Activated T-cell treated with anti-CD3 and anti-CD28 coated beads, Interleukin-2, amount 50 U/mL, for 1 hour (primary cell): ENCODE measurements at places on chromosomes 3 and 15.

GRCh38 chr3:25830373-25831280 lies 40.7 kb downstream of the OXSM start:
- DNase-seq = no peak

DNA sequence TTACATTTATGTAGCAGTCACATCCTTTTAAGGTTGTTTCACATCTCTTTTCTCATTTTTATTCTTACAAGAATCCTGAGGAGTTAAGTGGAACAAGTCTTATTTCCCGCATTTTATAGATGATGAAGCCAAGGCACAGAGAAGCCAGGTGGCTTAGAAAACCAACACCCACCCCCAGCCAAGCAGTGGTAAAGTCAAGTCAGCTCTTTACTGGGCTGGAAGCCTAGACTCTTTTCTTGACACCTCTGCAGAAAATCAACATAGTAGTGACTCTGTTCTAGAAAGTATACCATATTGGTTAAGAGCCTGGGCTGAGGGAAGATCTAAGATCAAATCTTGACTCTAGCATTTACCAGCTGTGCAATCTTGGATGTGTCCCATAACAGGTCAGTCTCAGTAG lies 195.7 kb downstream of the KCNAB1 start:
- no peak for DNase-seq

GRCh38 chr3:125043599-125044151 lies 12.1 kb downstream of the HEG1 start:
- DNase-seq = no peak

GRCh38 chr3:37249294-37249693 lies 74.9 kb upstream of the LRRFIP2 start:
- DNase-seq = no peak

DNA sequence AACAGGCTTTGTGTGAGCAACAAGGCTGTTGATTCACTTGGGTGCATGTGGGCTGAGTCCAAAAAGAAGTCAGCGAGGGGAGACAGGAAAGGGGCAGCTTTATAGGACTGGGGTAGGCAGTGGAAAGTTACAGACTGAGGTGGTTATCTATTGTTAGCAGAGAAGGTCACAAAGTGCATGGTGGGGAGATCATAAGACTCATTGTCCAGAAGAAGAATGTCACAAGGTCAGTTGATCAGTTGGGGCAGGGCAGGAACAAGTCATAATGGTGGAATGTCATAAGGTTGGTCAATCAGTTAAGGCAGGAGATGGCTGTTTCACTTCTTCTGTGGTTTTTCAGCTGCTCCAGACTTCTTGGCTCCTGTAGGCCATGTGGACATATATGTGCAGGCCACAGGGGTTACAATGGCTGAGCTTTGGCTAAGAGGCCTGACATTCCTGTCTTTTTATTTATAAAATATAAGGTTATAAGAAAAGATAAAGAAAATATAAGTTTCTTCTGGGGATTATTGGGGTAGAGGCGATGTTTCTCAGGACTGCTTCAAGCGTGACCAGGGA lies 69.5 kb upstream of the SNTN start:
- DNase-seq = no peak

DNA sequence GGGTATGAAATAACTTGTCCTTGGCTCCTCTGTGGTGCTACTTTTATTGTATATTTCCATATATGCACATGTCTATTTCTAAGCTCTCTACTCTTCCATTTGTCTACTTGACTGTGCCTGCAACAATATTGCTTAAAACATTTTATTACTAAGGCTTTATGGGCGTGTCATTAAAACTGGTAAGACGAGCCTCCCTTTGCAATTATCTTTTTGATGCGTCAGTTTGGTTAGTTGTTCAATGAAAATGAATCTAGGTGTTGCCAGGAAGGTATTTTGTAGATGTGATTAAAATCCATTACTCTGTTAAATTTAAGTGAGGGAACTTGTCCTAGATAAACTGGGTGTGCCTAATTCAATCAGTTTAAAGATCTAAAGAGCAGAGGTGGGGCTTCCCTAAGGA lies 12.9 kb upstream of the TRA2B start:
- no peak for DNase-seq

- DNase-seq = no peak
Measured at GRCh38 chr3:122586098-122586497, 8.6 kb downstream of the PARP15 start.

DNA sequence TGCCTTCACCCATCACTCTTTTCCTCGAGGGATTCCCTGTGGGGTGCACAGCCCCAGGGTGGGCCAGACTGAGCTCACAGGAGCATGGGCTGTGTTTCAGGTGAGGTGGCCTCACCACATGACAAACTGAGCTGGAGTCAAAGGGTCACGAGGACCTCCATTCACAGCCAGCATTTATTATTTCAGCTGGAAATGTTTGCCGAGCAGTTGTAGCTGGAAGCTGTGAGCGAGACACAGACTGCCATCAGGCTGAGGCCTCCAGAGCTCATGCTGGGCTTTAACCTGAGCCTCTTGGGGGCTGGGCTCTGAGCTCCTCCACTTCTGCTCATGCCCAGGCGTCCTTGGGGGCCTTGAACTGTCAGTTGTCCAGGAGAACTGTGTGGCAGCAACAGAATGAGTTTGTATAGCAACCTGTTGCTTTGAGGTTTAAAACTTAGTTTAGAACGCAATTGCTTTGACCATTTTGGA lies 57.5 kb downstream of the FLNB start:
- no peak for DNase-seq

DNA sequence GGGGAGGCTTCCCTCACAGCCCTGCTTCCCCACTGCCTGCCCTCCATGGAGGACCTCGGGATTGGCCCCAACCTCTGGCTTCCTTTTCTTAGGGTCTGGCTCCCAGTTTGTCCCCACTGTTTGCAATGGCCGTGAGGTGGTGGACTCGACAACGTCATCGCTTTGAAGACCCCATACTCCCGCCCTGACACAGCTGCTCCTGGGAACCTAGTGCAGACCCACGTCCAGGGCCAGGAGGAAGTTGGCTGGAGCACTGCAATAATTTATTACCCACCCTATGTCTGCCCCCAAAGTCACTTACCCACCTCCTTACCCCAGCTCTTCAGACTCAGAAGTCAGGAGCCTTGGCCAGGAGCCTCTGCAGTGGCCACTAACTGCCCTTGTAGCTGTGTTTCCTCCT lies 11.1 kb downstream of the GRM2 start:
- DNase-seq = no peak

DNA sequence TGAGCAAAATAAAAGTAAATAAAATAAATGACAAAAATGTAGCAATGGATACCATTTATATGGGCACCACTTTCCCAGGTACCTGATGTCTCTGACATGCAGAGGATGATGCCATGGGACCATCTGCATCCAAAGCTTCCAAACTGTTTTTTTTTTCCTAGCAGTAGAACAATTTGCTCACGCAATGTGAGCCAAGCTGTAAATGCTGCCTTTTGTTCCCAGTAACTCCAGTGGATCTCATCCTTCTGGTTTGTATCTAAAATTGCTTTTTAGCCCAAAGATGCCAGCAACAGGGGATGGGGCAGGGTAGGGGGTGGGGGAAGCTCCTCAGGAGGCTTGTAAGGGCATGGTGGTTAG lies 32.7 kb downstream of the SLC12A8 start:
- no peak for DNase-seq

GRCh38 chr3:24023197-24023596 lies 78.1 kb downstream of the NR1D2 start:
- DNase-seq = no peak

GRCh38 chr15:80404057-80404760 lies at the start of gene ARNT2:
Gene ARNT2, plus strand, starts transcription at chr15:80404382. Its CDS starts 134 bp downstream, at chr15:80404516.
- no peak for DNase-seq

DNA sequence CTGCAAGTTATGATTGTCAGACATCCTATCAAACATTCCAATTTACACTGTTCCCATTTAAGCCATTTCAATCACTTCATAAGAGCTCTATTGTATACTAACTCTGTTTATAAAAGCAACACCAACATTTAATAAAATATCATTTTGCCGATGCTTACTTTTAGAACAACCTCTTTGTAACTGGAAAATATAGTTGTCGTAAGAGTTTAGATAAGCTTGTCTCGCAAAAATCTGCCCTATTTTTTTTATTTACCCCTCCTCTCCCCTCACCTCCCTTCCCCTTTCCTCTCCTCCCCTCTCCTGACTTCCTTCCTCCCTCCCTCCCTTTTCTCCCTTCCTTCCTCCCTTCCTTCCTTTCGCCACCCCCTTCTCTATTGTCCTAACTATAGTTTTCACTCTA lies 105.7 kb upstream of the PEX5L start:
- DNase-seq = no peak

DNA sequence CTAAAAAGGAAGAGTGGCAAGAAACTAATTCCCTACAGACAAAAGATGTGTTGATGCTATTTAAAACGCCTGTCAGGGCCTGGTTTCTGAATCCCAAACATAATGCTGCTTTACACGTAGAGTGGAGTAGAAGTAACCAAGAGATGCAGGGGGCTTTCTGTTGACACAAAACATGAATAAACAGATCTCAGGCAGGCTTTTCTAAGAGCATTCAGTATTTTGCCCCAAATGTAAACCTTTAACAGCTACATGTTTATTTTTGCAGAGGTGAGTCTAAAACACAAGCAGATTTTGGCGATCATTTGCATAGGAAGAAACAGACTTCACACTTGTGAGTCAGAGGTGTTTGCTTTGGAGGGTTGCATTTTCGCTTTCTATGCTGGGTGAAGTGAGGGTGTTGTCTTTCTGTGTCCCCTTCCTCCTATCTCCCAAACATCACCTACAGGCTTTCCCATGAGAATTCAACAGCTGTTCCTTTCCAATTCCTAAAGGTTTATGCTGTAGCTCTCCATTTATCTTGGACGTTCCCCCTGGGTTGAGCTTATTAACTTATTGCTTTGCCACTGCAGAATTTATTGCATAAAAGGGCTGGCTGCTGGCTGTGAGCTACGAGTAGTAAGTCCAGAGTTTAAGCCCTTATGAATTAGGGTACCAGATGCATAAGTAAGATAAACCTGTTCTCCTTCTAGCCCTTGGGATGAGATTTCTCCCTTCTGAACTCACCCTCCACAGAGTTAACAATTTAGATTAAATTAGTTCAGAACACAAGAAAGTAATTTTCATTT lies 156.7 kb downstream of the DIPK2A start:
- DNase-seq = no peak

GRCh38 chr3:194888916-194889315 lies 203.2 kb downstream of the FAM43A start:
- DNase-seq = no peak

- no peak for DNase-seq
Measured at GRCh38 chr3:148319161-148319915, 378.4 kb upstream of the AGTR1 start.

DNA sequence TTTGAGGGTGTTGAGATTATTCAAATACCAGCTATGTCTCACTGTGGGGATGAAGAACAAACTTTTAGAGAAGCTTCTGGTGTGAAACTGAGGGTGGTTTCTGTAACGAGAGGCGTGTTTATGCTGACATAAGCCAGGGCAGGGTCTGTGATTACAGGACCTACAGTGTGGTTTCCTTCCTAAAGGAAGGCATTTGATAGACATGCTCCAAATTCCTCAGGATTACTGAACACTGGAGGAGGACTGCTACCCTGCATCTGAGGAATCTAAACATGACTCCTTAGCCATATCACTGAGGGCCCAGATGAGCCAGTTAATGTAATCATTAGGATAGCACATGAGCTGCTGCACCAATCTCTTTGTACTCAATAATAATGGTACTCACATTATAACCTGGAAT lies 328.4 kb upstream of the UMPS start:
- DNase-seq = no peak

DNA sequence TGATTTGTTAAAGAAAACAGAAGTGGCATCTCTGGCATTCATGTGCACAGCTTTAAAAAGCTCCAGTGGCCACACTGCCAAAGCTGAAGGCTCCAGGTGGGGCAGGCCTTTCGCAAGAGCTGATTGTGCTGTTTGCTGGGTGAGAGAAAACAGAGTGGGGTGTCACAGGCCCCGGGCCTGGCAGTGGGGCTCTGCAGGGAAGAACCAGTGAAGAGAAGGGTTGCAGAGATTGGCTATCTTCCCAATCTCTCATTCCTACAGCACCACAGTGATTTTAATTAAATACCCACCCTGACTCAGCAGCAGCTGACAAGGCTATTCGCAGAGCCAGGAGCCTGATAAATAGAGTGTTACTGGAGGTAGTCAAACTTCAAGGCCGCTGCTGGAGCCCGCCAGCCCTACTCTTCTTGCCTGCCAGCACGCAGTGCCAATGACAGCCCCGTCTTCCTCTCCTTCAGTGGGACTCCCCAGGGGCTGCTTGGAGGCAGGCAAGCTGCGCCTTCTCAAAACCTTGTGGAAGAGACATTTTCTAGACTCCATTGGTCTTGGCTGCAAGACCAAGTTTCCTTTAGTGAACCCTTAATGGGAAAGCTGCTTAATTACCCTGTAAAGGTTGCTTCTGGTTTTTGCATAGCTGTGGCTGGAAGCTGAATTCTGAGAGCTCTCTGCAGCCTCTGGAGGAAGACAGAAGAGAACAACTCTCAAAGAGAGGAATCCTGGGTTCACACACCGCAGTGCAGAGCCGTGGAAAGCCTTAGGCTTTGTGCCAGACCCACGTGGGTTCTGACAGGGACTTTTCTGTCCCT lies 225.8 kb upstream of the SLCO3A1 start:
- DNase-seq = no peak

DNA sequence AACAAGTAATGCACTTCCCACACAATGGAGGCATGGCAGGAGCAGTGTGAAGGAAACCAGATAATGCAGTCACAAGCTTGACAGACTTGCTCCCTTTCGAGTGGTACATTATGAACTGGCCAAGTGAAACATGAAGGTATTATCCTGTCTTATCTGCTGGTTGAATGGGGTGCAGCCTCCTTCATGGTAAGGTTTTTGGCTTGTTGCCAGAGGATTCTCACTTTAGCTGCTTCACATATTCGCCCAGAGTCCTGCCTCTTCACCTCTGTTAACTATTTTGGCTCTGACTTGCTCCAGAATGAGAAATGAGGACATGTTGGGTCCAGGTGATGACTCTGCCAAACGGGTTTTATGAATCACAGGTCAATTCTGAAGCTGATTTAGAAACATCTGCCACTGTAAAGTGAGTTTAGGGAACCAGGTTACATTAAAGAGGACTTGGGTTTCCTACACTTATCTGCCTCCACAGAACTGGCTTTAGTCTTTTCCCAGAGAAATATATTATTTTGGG lies 19.5 kb upstream of the CCDC39 start:
- DNase-seq = no peak

DNA sequence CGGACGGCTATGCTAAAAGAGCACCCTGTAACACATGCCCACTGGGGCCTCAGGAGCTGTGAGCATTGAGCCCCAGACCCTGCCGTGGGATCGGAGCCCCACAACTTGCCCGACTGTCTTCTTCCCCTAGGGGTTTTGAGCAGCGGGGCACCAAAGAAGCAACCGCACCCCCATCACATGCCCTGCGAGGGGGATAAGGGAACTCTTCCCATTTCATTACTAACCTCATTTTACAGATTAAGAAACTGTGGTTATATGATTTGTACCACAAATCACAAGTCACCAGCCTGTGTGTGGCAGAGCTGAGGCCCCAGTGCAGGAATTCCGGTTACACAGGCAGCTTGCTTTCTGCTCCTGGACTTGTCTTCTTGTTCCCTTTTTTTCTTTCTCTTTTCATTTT lies 86.2 kb downstream of the CD47 start:
- no peak for DNase-seq

GRCh38 chr15:39132070-39132469 lies 448.8 kb upstream of the THBS1 start:
- DNase-seq = no peak
